ENCODE measurements at places on chromosomes 16 and 17.

GRCh38 chr17:49944273-49944870, 24.6 kb upstream of the DLX4 start:
- no peak for DNase-seq

DNA sequence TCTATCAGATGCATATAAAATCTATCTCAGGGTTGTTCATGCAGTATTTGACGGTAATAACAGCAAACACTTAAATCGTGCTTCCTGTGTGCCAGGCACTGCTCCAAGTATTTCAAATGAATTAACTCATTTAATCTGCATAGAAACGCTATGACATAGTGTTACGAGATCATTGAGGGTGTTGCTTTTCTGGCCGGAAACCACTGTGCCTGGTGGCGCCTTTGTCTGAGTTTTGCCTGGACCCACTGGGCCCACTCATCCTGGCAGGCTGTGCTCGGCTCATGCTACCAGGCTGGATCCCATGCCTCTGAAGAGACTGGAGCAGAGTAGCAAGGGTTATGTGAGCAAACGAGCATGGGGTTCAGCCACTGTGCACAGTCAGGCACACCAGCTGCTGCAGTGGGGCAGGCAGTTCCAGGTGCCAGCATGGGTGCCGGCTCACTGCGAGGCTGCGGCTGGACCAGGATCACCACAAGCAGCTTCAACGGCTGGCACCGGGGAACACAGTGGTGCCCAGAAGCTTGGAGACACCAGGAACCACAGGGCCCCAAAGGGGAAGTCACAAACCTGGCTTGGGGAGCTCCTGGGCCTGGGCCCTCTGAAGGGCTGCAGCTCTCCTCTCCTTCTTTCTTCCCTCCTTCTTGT, 45.9 kb upstream of the CLEC19A start:
- DNase-seq, result no peak

- no peak for DNase-seq
Measured at GRCh38 chr17:28194382-28194781, 124.6 kb upstream of the TMEM97 start.

- DNase-seq, result no peak
Measured at GRCh38 chr16:1525871-1526607, 7.4 kb upstream of the TMEM204 start.

DNA sequence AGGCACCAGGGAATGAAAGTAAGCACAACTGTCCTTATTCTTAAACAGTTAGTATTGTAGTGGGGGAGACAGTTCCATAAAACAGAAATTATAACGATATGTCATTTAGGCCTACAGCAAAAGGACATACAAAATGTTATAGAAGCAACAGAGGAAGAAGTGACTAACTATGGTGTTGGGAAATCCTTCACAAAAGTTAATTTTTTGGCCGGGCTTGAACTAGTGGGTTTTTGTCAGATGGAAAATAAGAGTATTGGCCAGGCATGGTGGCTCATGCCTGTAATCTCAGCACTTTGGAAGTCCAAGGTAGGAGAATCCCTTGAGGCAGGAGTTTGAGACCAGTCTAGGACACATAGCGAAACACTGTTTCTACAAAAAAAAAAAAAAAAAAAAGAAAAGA, 127.8 kb downstream of the SSH2 start:
- DNase-seq, result no peak

DNA sequence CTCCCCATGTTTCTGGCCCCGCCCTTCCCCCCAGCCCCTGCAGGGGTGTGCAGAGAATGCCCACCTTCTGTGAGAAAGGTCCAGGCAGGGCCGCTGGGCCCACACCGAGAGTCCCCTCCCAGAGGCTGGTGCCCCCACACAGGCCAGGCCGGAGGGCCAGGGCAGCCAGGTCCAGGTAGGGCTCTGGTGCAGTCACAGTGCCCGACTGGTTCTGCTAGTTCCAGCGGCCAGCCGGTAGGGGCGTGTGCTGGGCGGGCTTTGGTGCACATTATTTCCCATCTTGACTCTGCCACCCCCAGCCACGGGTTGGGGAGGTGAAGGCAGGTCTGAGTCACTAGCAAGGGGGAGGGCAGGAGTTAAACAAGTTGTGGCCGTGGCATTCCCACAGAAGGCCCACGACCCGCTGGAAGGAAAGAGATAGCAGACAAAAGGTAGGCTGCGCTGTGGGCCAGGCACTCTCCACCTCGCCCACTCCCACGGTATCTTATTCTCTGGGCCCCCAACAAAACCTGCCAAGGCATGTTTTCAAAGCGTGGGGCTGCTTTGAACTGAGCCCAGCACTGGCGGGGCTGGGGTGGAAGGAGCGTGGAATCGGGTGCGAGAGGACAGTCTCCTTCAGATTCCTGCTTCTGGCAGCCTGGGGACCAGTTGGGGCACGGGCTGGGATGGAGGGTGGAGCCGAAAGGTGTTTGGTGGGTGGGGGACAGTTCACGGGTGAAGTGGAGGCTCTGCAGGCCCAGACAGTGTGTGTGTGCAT, 1.9 kb downstream of the EPN3 start:
- no peak for DNase-seq

DNA sequence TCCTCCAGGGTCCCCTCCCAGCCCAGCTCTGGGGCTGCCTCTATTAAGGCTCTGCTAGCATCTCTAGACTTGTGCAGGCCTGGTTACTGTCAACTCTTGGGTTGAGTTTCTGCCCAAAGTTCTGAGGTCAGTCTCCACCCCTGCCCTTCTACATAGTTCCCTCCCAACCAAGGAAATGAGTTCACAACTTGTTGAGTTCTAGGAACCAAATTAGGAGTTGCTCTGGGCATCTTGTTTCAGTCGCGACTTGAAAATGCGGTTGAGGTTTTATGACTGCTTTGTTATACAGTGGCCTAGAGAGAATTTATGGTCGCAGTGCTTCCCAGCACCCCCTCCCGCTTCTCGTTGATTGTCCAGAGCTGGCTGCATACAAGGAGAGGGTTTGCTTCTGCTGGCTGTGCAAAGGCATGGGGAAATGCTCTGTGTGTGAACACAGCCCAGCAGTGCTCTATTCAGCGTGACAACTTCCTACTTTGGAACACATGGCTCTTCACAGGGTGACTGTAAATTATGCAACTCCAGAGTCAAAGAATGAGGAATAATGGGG, 20.2 kb downstream of the GNAO1 start:
- DNase-seq, result no peak

DNA sequence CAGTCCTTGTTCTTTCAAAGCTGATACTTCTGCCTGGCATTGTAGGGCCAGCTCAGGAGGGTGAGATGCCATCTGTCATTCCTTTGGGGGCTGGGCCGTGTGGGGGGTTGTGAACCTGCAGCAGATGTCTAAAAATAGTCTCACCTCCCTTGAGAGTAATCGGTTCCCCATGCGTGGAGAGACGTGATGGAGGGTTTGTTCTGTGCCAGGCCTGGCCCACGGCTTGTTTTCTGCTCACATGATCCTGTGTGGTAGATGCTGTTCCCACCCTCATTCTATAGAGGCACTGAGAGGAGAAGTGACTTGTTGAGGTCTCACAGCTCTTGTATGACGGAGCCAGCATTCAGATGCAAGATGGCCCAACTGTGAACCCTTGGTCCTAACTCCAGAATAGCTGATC, 4.6 kb downstream of the IRF8 start:
- DNase-seq, result no peak

DNA sequence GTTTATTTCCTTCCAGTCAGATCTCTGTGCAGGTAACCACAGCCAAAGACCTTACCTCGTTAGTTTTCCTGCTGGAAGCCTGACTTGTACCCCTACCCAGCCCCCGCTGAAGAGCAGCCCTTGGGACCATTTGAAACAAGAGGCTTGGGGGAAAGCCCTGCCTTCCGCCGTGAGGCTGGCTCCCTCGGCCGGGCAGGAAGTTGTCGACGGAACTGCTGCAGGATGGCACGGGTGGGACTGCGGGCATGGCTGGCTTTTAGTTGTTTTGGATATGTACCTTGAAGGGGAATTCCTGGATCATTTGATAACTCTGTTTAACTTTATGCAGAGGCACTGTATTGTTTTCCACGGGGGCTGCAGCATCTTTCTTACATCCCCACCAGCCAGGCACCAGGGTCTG, 49.0 kb upstream of the ENDOV start:
- no peak for DNase-seq

- no peak for DNase-seq
Measured at GRCh38 chr16:31268891-31269290, 9.1 kb downstream of the ITGAM start.

DNA sequence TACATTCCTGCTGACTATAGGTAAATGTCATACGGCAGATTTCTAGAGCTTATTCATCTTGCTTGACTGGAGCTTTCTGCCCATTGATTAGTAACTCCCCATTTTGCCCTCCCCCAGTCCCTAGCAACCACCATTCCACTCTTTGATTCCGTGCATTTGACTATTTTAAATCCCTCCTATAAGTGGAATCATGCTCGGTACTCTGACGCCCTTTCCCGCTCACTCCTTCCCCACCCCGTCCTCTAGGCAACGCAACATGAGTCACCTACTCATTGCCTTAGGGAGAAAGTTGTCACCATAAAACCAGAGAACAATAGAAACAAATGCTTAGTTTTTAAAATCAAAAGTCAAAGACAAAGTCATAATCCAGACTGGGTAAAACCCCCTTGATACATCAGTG, 45.5 kb upstream of the RBBP6 start:
- DNase-seq, result no peak

DNA sequence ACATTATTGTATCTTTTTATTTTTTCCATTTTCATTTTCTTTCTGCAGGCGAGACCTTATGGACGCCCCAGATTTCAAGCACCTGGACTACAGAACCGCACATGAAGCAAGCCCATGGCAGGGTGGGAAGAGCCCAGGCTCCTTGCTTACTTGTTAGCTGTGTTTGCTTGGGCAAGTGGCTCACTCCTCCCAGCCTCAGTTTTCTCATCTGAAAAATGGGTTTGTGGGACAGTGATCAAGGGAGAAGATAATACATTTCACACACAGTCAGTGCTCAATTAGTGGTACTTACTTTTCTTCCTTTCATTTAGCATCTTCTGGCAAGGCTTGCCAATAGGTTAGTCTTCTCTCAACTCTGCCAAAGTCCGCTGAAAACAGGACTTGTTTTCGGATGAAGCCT, 117.5 kb downstream of the IRX3 start:
- no peak for DNase-seq

DNA sequence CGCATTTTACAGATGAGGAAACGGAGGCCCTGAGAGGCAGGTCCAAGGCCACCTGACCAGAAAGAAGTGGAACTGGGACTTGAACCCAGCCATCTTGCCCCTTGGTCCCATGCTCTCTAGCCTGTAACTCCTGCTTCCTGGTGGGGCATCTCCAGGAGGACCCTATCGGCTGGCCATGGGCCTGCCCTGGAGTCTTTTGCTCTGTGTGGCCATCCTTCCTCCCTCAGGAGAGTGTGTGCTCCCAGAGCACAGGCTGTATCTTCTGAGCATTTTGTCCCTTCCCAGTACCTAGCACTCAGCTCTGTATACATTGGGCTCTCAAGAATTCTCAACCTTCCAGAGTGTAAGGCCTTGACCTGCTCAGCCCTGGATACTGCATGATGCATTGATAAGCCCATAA, 28.4 kb upstream of the STH start:
- DNase-seq, result no peak

DNA sequence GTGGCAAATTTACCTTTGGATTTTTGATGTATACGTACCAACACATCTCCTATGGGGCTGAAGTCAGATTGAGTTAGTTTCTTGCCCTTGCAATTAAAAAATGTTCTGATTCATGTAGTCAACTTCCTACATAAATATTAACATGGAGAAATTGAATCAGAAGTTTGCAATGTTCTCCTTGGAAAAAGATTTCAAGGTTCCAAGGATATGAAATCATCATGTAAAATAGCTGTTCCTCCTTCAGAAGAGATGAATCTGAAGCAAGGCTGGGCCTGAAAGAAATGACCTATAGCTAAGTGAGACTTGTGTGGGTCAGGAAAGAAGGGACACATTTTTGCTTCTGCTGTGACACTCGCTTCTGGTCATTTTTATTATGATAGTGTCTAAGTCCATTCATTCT, 131.7 kb downstream of the RGS9 start:
- DNase-seq, result no peak

GRCh38 chr16:69893106-69893505, 58.0 kb upstream of the CLEC18A start:
- DNase-seq, result no peak

GRCh38 chr16:56970934-56971767, 9.4 kb downstream of the CETP start:
- no peak for DNase-seq

- no peak for DNase-seq
Measured at GRCh38 chr17:21189361-21189760, 24.6 kb downstream of the TMEM11 start.
